ENCODE measurements at places on chromosomes 2 and 18.

DNA sequence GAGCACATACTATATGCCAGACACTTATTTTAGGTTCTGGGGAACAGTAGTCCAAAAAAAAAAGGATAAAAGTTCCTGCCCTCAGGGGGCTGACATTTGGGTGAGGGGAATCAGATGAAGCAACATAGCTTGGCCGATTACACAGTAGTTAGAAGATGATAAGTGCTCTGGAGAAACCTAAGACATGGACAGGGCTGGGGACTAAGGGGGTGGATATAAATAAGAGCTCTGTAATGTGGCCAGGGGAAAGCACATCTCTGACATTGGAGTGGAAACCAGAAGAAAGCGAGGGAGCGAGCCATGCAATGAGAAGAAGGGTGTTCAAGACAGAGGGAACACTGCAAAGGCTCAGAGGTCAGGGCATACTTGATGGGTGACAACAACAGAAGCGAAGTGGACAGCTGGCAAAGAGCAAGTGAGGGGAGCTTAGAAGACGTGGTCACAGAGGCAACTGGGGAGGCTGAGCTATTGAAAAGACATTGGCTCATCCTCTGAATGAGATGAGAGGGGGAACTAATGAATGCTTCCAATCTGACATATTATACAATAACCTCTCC lies 11.4 kb downstream of the TMEM182 start:
- DNase-seq = no peak

GRCh38 chr2:237413777-237414661 lies at the start of gene COL6A3:
COL6A3 (minus strand) TSS chr2:237414164; CDS start chr2:237396817, 17,347 bp downstream.
- no peak for DNase-seq

DNA sequence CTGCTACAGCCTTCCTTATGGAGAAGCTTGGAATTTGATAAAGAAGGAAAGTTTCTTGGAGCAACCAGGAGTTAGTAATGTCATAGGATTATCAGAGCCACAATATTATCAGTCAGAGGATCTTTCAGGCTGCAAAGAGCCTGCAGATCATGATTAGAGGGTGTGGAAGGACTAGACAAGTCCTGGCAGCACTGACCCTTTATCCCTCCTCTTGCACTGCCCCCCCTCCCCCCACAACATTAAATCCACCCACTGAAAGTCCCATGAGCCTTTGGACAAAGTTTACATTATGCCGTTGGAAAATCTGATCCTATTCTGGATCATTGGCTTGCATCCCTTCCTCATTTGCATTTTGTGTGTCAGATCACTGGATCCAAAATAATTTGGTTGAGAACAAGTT lies 18.7 kb upstream of the IMPA2 start:
- DNase-seq = no peak

DNA sequence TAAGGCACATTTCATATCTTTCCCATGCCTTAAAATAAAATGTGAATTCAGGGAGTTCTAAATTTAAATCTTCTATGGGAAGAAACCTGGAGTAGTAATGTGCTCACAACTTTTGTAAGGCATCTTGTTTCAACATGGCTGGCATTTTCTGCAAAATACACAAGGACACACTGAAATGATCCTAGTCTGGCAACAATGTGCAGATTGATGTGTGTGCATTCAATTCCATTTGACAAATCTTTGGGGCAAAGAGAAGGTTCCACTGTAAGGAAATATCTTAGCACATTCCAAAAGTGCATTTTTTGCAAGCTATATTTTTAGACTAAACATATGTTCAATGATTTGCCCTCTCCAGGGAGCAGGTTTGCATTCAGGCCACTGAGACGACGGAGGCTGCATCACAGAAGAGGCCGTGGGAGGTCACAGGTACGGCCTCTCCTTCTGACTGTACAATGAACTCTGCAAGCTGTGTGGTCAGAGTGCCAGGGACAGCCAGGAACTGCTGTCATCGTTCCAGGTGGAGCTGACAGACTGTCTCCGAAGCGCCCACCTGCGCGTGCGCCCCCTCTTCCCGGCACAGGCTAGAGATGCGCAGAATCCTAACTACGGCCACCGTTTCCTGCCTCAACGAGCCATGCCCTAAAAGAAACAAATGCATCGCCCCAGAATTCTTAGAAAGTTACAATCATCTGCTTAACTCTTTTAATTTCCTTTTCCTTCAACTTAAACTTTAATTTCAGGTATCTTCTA lies 149.2 kb upstream of the POU3F3 start:
- no peak for DNase-seq

GRCh38 chr2:74884118-74884762 lies 50.3 kb downstream of the HK2 start:
- no peak for DNase-seq

- DNase-seq = no peak
These were observed 26.5 kb downstream of the FIGN start for GRCh38 chr2:163709270-163709669.
